ENCODE measurements at places on chromosomes 7 and 10.

DNA sequence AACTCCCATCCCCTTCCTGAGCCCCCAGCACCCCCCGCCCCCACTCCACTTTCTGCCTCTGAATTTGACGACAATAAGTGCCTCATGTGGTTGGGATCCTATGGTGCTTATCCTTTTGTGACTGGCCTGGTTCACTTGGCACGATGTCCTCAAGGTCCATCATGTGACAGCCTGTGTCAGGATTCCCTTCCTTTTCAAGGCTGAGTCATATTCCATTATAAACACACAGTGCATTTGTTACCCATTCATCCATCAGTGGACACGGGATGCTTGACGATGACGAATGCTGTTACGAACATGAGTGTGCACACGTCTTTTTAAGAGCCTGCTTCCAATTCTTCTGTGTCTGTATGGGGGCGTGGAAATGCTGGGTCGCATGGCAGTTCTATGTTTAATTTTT lies 26.7 kb downstream of the SHH start:
- no peak for DNase-seq

DNA sequence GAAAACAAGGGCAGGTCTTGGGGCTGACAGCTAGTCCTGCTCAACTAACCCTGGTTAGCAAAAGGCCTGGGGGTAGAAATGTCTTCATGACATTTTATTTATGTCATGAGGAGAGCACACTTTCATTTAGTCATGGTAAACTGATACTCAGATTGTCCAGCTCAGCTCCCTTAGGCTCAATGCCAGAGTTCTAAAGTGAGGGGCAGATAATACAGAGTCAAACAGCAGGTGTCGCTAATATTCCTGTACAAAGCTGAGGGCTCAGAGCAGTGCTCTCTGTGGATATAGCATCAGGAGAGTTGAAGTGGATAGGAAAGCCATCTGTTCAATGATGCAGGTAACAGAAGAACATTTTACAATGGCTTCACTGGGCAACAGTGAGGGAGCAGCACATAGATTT lies 26.8 kb upstream of the CALCR start:
- DNase-seq: no peak

DNA sequence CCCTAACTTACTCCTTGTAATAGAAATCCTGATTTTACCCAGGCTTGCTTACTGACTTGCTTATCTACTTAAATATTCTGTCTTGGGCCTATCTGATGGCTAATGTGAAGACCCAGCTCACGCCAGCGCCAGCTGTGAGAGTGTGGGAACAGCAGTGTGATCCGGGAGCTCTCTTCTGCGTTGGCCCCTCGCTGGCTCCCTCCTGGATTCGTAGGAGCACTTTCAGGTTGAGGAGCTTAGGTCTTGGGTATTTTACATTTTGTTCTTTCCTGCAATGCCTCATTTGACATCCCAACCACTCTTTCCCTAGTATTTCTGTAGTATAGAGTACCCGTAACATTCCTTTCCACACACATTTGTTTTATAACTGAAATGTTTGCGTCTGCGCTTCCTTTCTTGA lies 51.7 kb downstream of the CREM start:
- no peak for DNase-seq

DNA sequence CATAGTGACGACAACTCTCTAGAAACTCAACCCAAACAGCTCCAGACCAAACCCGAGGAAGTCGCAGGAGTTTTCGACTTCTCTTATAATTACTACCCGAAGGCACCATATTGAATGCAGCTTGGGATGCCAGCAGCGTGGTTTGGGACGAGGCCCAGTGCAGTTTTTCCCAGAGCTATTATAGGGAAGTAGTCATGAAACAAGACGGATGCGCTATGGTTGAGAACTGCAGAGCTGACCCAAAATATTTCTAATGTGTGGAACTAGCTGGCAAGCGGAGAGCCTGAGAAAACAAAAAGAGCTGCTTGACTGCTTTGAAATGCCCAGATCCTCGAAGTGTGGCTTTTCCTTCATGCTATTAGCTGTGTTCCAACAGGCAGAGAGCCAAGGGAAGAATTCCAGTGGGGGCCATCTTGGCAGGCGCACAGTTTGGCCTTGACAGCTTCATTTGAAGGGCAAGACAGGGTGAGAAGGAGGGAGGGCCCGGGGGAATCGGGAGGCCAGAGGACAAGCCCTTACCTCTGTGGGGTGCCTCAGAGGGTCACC lies 122.7 kb downstream of the CUL2 start:
- no peak for DNase-seq

GRCh38 chr7:73718438-73718881 lies 1.0 kb downstream of the STX1A start:
- DNase-seq: no peak

GRCh38 chr7:101211501-101211900 lies 5.9 kb downstream of the PLOD3 start:
- no peak for DNase-seq

DNA sequence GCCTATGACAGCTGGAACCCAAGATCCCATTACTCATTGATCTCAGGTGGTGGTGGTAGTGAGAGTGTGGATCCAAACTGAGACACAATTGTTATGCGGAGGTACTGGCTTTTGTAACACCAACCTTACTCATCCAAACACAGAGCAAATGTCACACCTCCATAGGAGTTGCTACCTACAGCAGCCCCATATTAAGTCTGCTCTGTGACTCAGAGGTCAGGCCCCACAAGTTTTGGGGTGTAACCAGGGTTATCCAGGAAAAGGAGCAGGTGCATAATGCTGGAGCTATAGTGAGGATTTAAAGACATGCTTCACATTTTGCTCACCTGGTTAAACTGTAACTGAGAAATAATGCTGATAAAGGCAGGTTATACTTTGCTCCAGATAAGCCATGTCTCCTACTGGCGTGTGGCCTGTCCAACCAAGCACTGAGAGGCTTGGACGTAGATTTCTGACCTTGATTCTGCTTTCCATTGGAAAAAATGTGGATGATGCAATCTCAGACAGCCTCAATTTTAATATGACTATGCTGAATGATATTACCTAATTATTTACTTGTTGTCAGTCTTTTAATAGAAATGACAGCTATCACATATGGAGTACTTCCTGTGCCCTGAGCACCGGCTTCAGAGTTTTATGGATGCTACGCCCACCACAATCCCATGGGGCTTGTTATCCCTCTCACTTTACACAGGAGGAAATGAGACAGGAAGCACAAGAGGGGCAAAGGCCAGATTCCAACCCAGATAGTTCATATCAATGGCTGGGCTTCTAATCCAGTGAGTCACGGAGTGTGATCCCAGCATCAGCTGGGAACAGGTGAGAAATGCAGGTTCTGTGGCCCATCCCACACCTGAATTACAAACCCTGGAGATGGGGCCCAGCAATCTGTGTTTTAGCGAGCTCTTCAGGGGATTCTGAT lies 181.3 kb downstream of the CHN2 start:
- DNase-seq: no peak

GRCh38 chr10:114822444-114823076 lies 980 bp downstream of the FHIP2A start:
- no peak for DNase-seq

DNA sequence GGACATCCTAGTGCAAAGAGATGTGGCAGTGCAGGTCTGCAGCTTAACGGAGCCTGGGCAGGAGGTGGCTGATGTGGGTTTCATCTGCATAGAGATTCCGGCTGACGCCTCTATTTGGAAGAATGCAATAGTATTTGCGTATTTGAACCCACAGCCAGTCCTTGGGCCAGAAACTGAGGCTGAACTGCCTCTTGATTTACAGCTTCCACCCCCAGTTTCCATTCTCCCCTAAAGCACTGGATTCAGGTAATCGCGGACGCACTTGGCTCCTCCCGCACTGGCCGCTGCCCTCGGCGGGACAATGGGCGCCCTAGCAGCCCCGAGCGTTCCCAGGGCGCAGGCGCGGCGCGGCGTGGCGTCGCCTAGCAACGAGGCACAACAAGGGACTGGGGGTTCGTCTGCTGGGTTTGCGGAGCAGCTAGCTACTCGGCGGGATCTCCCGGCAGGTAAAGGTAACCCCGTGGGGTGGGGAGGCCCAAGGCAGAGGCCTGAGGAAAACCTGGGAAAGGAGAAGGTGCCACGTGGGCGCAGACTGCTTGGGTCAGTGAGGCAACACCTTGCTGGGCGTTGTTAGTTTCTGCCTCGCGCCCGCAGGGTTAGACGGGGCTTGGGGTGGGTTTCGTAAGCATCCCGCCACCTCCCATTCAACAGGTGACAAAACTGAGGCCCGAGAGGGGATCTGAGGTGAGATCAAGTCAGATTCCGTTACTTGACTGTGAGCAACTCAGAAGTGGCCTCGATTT lies at the start of gene ARMC3:
Gene ARMC3 (plus strand): TSS at position 393 of the 743 bp plus-strand sequence. CDS start 3,944 bp downstream, outside the sequence.
- peak; percentile 47 for DNase-seq

Measured in activated CD4-positive, alpha-beta T cell treated with anti-CD3 and anti-CD28 coated beads for 24 hours (primary cell).